ENCODE measurements at places on chromosomes 16 and 17. TPM values are rescaled to one million over a fixed set of nuclear protein-coding genes. Genes with fewer than 3 reads are reported as not detected.

GRCh38 chr17:40483679-40484078, 17.7 kb downstream of the TNS4 start:
- no peak for DNase-seq

DNA sequence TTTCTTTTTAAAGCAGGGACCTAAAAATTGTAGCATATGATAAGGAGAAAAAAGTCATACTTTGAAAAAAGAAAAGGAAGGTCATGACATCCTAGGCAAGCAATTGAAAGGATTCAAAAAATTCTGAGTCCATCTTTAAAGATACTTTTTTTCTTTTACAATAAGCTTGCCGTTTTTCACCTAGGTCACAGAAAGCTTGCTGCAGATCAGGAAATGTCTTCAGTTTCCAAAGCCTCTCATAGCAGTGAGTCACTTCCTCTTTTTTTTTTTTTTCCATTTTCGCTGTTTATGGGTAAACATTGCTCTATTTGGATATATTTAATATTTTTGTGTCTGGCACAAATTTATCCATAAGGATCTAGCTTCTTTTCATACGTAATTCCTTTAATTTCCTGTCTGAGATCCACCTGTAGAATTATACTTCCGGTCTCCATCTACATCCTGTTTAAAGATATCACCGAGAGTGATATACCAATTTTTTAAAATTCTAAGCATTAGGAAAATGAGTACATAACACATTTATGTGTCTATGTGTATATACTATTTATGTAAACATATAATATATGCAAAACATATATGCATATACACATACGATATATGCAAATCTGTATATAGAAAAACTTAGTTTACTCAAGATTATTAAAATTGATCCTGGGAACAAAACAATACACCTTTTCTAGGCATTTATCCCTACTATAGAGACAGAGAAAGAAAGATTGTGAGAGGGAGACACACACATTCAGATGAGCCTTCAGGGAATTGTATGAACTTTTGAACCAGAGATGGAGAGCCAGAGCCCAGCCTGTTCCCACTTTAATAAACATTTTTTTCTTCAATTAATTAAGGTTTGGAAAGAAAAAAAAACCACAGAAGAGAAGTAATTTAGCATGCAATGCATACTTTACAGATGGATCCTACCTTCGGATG, 134.4 kb downstream of the SKAP1 start:
- no peak for DNase-seq

- DNase-seq, result no peak
These were observed 2.5 kb downstream of the FAM83G start for GRCh38 chr17:19001907-19002590.

DNA sequence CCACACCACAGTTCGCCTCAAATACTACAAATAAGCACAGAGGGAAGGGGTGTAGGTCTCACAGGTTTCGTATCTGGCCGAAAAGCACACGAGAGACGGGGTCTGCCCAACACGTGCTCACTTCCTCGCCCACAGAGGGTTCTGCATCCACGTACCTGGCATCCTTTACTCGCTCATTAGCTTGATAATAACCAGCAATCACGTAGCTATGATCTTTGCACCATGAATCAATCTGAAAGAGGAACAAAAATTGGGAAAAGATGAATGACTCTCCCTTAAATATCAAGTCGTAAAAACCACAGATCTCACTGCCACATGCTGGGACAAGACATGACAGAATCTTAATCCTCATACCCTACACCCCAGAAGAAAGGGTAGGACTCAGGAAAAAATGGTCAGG, 10.5 kb downstream of the EMC8 start:
- no peak for DNase-seq

GRCh38 chr16:79508294-79508693, 92.2 kb downstream of the MAF start:
- DNase-seq, result no peak

- no peak for DNase-seq
These were observed 26.9 kb upstream of the COX10 start for GRCh38 chr17:14042411-14042810.

GRCh38 chr16:11010575-11011221, 66.3 kb downstream of the CLEC16A start:
- DNase-seq, result peak; percentile 77

DNA sequence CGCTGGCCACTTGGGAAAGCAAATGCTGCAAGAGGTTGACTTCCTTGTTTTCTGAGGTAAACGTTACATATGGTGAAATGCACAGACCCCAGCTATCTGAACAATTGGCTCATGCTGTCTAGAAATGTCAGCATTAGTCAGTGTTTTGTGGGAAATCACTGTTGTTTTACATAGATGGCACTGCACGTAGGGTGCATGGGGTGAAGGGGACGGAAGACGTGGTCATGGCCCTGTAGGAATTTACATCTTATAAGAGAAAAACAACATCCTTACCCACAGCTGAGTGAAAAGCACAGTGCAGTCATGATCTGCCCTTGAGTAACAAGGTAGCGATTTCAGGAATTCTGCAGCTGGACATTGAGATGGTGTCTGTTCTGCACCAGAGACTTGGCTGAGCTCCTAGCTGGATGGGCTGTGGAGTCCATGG, 15.2 kb downstream of the RPTOR start:
- DNase-seq, result no peak

Gene FBXW10
- total RNA-seq, result not detected
